ENCODE measurements at places on chromosomes 2 and 18. TPM values are rescaled to one million over a fixed set of nuclear protein-coding genes. Genes with fewer than 3 reads are reported as not detected.

The IL36A gene
- not detected for total RNA-seq

GRCh38 chr2:55846426-55846825 lies 77.2 kb downstream of the EFEMP1 start:
- H3K27me3 ChIP-seq = no peaks in the 10 kb centered on the region
- no peak overlapping the region for H3K27ac ChIP-seq
- no peak overlapping the region for H3K4me3 ChIP-seq
- no peak for DNase-seq
- H3K4me1 ChIP-seq = no peaks in the 10 kb centered on the region
- H3K36me3 ChIP-seq = no peaks in the 10 kb centered on the region

The AMER3 gene
- not detected for total RNA-seq

The STARD6 gene
- total RNA-seq = not detected

DNA sequence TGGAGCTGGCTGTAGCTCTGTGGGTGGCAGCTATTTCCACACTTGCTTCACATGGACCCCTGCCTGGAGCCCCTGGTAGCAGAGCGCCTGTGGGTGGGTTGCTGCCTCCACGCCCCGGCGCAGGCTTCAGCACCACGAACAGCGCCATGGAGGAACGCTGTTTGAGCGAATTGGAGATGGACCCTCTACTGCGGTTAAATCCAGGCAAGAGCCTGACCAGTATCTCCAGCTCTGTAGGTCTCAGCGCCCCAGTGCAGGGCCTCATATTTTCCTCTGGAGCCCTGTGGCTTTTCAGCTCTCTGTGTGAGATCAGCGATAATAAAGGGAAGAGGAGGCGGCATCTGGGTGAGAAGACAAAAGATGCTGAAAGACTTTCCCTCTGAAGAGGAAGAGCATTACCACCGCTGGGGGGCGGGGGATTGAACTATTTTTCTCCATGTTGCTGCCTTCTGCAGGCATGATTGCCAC lies 12.0 kb downstream of the ONECUT2 start:
- peaks cover 77% of the 10 kb centered on the region for H3K27me3 ChIP-seq
- H3K4me3 ChIP-seq = no peak overlapping the region
- no peaks in the 10 kb centered on the region for H3K36me3 ChIP-seq

DNA sequence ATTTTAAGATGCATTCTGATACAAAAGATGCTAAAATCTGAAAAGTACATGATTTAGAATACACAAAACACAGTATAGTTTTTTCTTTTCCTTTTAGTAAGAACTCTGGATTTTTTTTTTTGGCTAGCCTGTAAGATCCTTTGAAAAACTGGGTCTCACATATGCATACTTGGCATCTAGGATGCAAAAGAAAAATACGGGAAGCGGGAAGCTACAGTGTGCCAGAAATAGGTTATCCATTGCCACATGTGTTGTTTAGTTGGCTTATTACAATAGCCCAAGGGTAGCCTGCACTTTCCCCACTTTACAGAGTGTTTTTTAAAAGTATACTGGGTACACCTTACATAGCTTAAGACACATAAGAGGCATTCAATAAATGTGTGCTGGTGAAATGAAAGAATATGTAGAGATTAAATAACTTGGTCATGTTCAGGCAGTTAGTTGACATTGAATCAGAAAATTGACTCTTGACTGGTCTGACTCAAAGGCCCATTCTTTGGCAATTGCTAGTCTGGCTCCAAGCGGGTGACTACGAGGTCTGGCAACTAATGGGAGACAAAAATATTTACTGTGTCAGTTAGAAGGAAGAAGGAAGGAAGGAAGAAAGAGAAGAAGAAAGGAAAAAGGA lies 286.8 kb upstream of the TRIB2 start:
- no peak overlapping the region for H3K27ac ChIP-seq
- H3K4me1 ChIP-seq = no peaks in the 10 kb centered on the region
- H3K27me3 ChIP-seq = no peaks in the 10 kb centered on the region
- no peak overlapping the region for H3K4me3 ChIP-seq
- no peaks in the 10 kb centered on the region for H3K36me3 ChIP-seq

The COBLL1 gene
- total RNA-seq = 4.2 TPM

- H3K4me1 ChIP-seq = no peaks in the 10 kb centered on the region
- no peak overlapping the region for H3K4me3 ChIP-seq
- DNase-seq = peak; percentile 9
- H3K27me3 ChIP-seq = no peaks in the 10 kb centered on the region
- H3K27ac ChIP-seq = no peak overlapping the region
Measured at GRCh38 chr2:75224636-75225094, 25.3 kb upstream of the TACR1 start.

The KCNJ3 gene
- total RNA-seq = not detected

- no peak overlapping the region for H3K27ac ChIP-seq
- H3K27me3 ChIP-seq = no peaks in the 10 kb centered on the region
- no peak overlapping the region for H3K4me3 ChIP-seq
Measured at GRCh38 chr2:179454443-179455171, 190.0 kb upstream of the SESTD1 start.

The ZFP36L2 gene
- total RNA-seq = 20.4 TPM

- DNase-seq = no peak
- no peaks in the 10 kb centered on the region for H3K4me1 ChIP-seq
- no peak overlapping the region for H3K27ac ChIP-seq
- H3K36me3 ChIP-seq = no peaks in the 10 kb centered on the region
- H3K27me3 ChIP-seq = no peaks in the 10 kb centered on the region
Measured at GRCh38 chr2:114056294-114057143, 166.6 kb downstream of the ACTR3 start.

The CTAGE1 gene
- not detected for total RNA-seq

DNA sequence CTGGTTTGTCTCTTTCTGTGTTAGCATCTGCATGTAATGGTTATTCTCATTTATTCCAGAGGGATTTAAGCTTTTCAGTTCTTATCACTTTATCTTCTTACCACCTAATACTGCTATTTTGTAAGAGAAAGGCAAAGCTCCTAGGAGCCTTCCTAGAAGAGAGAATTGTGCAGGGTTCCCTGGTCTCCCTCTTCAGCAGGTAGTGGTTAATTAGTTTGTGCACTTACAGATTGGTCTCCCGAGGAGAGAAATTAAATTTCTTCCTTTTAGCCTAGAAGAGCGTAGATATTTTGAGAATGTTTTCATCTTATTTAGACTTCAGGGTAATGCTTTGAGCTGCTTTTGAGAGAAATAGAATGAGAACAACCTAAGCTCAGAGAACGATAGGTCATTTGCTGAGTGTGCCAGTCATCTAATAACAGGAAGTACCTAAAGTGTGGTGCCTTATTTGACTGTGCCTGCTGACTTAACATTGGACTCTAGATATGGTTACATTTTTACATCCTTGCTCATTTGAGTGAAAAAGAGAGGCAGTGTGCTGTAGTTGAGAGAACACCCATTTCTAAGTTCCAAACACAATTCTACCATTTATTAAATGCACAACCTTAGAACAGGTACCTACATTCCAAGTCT lies 651.4 kb downstream of the STK39 start:
- no peaks in the 10 kb centered on the region for H3K4me1 ChIP-seq
- H3K27me3 ChIP-seq = no peaks in the 10 kb centered on the region
- no peak overlapping the region for H3K27ac ChIP-seq

The MEP1B gene
- 0.26 TPM for total RNA-seq

The IL36RN gene
- total RNA-seq = not detected

The PLCL1 gene
- total RNA-seq = not detected

- H3K27me3 ChIP-seq = no peaks in the 10 kb centered on the region
- H3K4me3 ChIP-seq = no peak overlapping the region
- H3K27ac ChIP-seq = no peak overlapping the region
- no peaks in the 10 kb centered on the region for H3K4me1 ChIP-seq
- no peaks in the 10 kb centered on the region for H3K36me3 ChIP-seq
Measured at GRCh38 chr2:83072767-83073166, 1386.3 kb downstream of the SUCLG1 start.

- H3K4me1 ChIP-seq = no peaks in the 10 kb centered on the region
- no peak for DNase-seq
- H3K27ac ChIP-seq = no peak overlapping the region
- no peak overlapping the region for H3K4me3 ChIP-seq
- no peaks in the 10 kb centered on the region for H3K36me3 ChIP-seq
- no peaks in the 10 kb centered on the region for H3K27me3 ChIP-seq
Measured at GRCh38 chr2:86290596-86291327, 46.7 kb downstream of the REEP1 start.

The CSRNP3 gene
- 47.7 TPM for total RNA-seq

DNA sequence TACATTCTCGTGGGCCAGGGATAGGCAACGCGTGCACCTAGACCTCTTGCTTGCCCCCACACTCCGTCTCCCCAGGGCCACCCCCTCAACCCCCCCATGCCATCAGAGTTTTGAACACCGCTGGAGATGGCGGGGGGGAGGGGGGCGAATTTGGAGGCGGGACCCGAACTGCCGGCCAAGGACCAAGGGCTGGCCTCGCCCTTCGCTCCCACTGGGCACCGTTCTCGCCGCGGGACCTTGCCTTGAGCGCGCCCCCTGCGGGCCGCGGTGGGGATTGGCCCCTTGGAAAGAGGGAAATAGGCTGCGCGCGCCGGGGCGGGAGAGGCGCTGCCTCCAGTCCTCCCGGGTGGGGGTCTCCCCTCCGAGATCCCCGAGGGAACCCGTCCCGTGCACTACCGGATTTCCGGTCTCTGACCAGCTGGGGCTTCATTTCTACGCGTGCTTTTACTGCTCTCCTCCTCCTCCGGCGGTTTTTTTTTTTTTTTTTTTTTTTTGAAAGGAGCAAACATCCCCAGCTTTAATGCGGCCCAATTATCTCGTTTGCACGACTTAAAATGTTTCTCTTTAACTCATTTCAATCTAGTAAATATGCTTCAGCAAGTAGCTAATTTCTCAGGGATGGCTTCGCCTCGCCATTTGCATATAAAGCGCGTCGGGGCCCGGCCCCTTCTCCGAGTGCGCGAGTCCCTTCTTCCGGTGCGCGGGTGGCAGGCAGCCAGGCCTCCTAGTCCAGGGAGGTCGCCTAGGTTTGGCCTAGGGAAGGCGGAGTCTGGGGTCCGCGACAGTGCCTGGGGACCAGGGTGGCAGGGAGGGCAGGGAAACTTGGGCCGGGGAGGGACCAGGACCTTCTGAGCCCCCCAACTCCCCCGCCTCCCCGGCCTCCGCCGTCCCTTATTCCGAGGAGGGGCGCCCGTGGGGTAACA lies 10.0 kb upstream of the GBX2 start:
- peak overlapping the region; percentile 39 for H3K4me3 ChIP-seq
- H3K36me3 ChIP-seq = no peaks in the 10 kb centered on the region
- DNase-seq = peak; percentile 87
- H3K27me3 ChIP-seq = peaks cover 56% of the 10 kb centered on the region
- H3K4me1 ChIP-seq = peaks cover 24% of the 10 kb centered on the region
- no peak overlapping the region for H3K27ac ChIP-seq

The CCDC138 gene
- 25.8 TPM for total RNA-seq

- H3K36me3 ChIP-seq = no peaks in the 10 kb centered on the region
- peak overlapping the region; percentile 24 for H3K27ac ChIP-seq
- peaks cover 7% of the 10 kb centered on the region for H3K4me1 ChIP-seq
- H3K27me3 ChIP-seq = no peaks in the 10 kb centered on the region
- DNase-seq = no peak
Measured at GRCh38 chr2:119181391-119181790, 22.8 kb upstream of the C1QL2 start.

DNA sequence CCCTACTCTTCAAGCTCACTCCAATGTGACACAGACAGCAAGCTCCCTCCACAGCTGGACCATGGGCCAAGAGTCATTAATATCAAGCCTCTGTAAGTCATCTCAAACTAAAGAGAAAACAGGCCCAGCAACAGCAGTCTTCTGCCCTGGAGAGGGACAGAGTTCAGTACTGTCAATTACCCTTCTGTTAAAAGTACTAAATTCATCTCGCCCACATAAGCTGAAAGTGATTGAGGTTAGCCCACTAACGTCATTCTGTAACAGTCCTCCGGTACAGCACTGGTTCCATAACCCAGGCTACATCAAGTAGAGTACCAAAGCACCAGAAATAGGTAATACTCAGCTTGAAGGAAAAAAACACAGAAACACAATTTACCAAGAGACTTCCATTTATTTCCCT lies 25.9 kb downstream of the THADA start:
- H3K27ac ChIP-seq = no peak overlapping the region
- H3K4me3 ChIP-seq = no peak overlapping the region
- DNase-seq = no peak
- H3K4me1 ChIP-seq = no peaks in the 10 kb centered on the region
- no peaks in the 10 kb centered on the region for H3K27me3 ChIP-seq
- peaks cover 43% of the 10 kb centered on the region for H3K36me3 ChIP-seq

GRCh38 chr2:176096243-176096985 lies 3.2 kb upstream of the HOXD12 start:
- peaks cover 7% of the 10 kb centered on the region for H3K36me3 ChIP-seq
- peak overlapping the region; percentile 87 for H3K27ac ChIP-seq
- DNase-seq = peak; percentile 64
- H3K4me3 ChIP-seq = peak overlapping the region; percentile 68
- H3K27me3 ChIP-seq = no peaks in the 10 kb centered on the region
- peaks cover 33% of the 10 kb centered on the region for H3K4me1 ChIP-seq

- no peak for DNase-seq
- no peak overlapping the region for H3K27ac ChIP-seq
- no peaks in the 10 kb centered on the region for H3K27me3 ChIP-seq
- H3K4me1 ChIP-seq = no peaks in the 10 kb centered on the region
- no peak overlapping the region for H3K4me3 ChIP-seq
Measured at GRCh38 chr2:175275539-175275938, 94.0 kb upstream of the ATP5MC3 start.

DNA sequence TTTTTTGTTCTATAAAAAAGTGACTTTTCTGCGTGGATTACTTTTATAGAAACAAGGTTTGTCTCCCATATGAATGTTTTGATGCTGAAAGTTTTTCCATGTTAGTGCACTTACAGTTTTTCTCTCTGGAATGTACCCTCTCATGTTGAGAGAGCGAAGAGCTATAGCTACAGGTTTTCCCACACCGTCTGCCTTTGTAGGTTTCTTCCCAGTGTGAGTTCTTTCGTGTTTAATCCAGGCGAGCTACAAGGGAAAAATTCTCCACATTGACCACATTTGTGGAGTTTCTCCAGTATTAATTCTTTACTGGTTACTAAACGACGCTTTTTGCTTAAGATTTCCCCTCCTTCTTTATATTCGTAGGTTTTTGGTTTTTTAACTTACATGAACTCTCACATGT lies 85.1 kb downstream of the ACSL3 start:
- H3K36me3 ChIP-seq = no peaks in the 10 kb centered on the region
- no peak overlapping the region for H3K27ac ChIP-seq
- H3K4me1 ChIP-seq = peaks cover 31% of the 10 kb centered on the region
- no peak overlapping the region for H3K4me3 ChIP-seq

DNA sequence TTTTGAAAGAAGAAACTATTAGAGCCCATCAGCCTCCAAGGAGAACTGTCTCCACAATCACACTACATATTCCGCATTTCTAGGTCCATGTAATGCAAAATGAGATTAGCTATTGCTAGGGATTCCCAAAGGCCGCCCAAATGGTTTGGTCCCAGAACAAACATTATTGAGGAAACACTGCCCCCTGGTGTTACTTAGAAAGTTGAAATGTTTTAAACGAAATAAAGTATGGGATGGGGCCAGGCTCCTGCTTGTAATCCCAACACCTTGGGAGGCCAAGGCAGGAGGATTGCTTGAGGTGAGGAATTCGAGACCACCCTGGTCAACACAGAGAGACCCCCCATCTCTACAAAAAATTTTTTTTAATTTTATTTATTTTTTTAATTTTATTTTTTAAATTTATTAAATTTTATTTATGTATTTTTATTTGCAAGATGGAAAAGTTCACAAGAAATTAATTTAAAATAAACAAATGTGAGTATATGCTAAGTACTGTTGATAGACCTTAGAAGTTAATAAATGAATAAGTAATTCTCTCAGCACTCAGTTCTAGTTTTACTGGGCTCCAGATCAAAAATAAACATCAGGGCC lies 5.5 kb downstream of the NHEJ1 start:
- H3K27me3 ChIP-seq = no peaks in the 10 kb centered on the region
- H3K27ac ChIP-seq = no peak overlapping the region
- H3K4me1 ChIP-seq = peaks cover 4% of the 10 kb centered on the region
